ENCODE measurements at places on chromosomes 13 and 19.

GRCh38 chr13:59304596-59304995 lies 859.1 kb downstream of the DIAPH3 start:
- no peak for DNase-seq

- DNase-seq: no peak
Observed at GRCh38 chr13:73665261-73665660, 468.9 kb downstream of the KLF12 start.

GRCh38 chr13:24112791-24113190 lies 47.7 kb upstream of the SPATA13 start:
- DNase-seq: no peak

DNA sequence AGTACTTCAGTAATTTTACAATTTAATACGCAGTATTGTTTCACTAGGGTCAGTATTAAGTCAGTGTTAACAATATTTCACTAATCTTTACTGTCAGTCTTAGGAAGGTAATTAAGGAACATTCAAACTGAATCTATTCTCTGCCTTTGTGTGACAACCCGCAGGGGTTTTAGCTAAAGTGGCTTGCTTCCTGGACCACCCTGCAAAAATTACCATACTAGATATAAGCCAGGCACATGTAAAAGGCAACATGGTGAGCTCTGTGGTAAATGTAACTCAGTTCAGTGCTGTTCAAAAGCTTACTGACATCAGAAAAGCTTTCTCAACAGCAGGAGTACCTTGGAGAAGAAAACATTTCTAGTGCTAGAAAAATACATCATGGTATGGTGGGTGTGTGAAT lies 116.7 kb downstream of the FREM2 start:
- DNase-seq: no peak

DNA sequence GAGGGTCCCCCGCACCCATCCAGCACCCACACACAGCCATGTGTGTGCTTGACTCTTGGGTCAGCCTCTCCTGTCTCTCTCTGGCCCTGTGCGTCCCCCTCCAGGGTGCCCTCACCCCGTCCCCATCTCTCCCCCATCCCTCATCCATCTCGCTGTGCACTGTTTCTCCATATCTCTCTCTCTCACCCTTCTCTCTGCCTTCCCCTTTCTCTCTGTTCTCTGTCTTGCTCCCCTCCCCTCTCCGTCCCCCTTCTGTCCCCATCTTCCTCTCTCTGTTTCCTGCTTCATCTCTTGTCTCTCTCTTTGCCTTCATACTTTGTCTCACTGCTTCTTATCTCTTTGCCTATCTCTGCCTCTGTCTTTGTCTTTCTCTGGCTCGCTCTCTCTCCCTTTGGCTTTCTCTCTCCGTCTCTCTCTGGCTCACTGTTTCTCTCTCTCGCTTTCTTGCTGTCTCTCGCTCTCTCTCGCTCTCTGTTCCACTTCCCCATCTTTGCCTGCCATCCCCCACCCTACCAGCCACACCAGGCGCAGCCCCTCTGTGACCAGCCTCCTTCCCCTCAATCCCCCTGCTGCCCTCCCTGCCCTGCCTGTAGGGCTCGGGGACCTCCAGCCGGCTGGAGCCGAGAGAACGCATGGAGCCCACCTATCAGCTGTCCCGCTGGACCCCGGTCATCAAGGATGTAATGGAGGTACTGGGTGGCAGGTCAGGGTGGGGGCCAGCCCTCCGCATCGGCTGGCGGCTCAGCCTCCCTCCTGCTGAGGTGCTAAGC lies 8.9 kb downstream of the STXBP2 start:
- no peak for DNase-seq

- DNase-seq: peak; percentile 6
Observed at GRCh38 chr13:94548821-94549231, 47.1 kb downstream of the TGDS start.

- no peak for DNase-seq
Observed at GRCh38 chr13:41236369-41236768, 27.0 kb downstream of the MTRF1 start.

- DNase-seq: no peak
Observed at GRCh38 chr13:47288546-47288945, 391.7 kb upstream of the HTR2A start.

- DNase-seq: no peak
Observed at GRCh38 chr19:14085309-14085995, at the start of gene C19orf67. C19orf67 (minus strand) TSS chr19:14085783; CDS start chr19:14085627, 156 bp downstream.

- DNase-seq: no peak
Observed at GRCh38 chr13:59445812-59446211, 717.9 kb downstream of the DIAPH3 start.

- DNase-seq: peak; percentile 54
Observed at GRCh38 chr13:75749407-75749806, 113.3 kb downstream of the LMO7 start.

GRCh38 chr13:66207610-66208009 lies 1022.5 kb downstream of the PCDH9 start:
- no peak for DNase-seq

DNA sequence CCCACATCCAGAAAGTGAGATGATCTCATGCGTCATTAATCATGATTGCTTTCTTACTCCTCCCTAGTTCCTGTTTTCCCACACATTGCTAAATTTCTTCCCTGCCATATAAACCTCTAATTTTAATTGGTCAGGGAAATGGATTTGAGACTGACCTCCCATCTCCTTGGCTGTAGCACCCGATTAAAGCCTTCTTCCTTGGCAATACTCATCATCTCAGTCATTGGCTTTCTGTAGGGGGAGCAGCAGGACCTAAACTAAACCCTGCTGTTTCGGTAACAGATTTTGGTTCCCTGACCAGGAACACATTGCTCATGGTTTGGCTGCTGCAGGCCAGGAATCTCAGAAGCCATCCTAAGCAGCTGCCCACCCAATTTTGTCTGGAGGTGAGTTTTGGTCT lies 61.7 kb downstream of the SPRYD7 start:
- no peak for DNase-seq

- DNase-seq: no peak
Observed at GRCh38 chr13:25840261-25840660, 211.6 kb downstream of the SHISA2 start.

DNA sequence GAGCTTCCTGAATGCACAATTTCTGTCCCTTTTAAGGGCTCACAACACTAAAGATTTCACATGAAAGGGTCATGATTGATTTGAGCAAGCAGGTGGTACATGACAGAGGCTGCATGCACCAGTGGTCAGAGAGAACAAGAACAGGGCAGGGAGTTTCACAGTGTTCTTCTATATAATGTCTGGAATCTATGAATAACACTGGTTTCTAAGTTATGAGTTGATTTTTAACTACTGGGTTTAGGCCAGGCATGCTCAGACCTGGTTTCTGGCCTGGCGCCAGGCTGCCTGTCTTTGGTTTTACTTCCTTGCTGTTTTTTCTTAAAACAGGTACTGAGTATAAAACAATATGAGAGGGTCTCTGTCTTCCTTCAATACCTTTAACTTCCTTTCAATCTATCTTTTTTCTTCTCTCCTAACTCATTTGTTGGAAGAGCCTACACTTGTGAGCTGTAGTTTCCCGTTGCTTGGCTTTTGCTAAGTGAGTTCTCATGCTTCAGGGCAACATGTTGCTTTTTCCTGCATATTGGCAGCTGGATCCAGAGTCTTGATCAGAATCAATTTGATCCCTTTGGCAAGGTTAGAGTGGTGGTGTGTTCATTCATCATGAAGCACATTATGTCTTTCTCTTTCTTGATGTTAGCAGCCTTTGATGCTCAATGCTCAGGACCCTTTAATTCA lies 38.5 kb upstream of the FGF14 start:
- no peak for DNase-seq

- no peak for DNase-seq
Observed at GRCh38 chr13:39900106-39900750, 244.8 kb downstream of the COG6 start.

- no peak for DNase-seq
Observed at GRCh38 chr13:77460195-77460594, 75.3 kb upstream of the SCEL start.

GRCh38 chr19:49129238-49129583 lies 9.9 kb downstream of the PPFIA3 start:
- no peak for DNase-seq

GRCh38 chr13:92994056-92994455 lies 232.6 kb upstream of the GPC6 start:
- peak; percentile 24 for DNase-seq

DNA sequence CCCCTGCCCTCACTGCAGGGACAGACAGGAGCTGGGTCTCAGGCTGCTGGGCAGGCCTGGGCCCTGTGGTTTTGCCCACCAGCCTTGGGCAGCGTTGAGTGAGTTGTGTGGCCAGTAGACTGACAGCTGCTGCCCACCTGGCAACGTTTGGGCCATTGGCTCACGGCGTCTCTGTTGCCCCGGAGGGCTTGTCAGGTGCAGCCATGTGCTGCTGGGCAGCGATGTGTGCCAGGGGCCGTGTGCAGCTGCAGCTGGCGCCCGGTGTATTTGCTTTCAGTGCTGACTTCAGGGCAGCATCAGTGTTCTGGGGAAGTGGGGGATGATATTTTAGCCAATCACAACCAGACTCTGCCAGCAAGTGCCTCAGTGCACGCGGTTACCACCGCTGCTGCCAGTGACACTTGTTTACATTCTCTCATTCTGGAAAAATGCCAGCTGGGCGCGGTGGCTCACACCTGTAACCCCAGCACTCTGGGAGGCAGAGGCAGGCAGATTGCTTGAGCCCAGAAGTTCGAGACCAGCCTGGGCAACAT lies 10.6 kb downstream of the FZR1 start:
- no peak for DNase-seq

GRCh38 chr19:35327642-35328041 lies 1.3 kb upstream of the CD22 start:
- no peak for DNase-seq

GRCh38 chr13:22103046-22104027 lies 432.5 kb downstream of the FGF9 start:
- no peak for DNase-seq

GRCh38 chr13:20272588-20273171 lies 40.6 kb upstream of the GJB6 start:
- DNase-seq: no peak

DNA sequence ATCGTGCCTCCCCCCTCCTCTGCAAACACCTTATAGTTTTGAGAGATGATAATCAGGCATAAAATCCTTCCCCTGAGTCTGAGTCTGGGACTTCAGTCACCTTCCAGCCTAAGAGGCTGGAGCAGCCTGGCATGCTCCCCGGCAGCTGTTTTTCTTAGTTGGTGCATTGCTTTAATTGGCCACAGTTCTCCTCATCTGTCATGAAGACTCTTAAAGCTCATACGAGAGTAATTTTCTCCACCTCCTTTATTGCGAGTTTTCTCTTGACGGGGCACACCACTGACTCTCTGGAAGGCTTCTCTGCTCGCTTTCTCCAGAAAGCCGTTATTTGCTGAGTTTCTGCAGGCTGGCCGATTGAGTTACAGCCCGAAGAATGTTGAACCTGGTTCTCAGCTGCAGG lies 310.5 kb downstream of the ATP8A2 start:
- DNase-seq: no peak

- DNase-seq: no peak
Observed at GRCh38 chr13:50531917-50532899, 311.3 kb downstream of the DLEU7 start.

GRCh38 chr19:58562122-58563033 lies 4.0 kb upstream of the UBE2M start:
- DNase-seq: no peak

GRCh38 chr19:55491546-55492360 lies 3.5 kb downstream of the SSC5D start:
- DNase-seq: no peak

DNA sequence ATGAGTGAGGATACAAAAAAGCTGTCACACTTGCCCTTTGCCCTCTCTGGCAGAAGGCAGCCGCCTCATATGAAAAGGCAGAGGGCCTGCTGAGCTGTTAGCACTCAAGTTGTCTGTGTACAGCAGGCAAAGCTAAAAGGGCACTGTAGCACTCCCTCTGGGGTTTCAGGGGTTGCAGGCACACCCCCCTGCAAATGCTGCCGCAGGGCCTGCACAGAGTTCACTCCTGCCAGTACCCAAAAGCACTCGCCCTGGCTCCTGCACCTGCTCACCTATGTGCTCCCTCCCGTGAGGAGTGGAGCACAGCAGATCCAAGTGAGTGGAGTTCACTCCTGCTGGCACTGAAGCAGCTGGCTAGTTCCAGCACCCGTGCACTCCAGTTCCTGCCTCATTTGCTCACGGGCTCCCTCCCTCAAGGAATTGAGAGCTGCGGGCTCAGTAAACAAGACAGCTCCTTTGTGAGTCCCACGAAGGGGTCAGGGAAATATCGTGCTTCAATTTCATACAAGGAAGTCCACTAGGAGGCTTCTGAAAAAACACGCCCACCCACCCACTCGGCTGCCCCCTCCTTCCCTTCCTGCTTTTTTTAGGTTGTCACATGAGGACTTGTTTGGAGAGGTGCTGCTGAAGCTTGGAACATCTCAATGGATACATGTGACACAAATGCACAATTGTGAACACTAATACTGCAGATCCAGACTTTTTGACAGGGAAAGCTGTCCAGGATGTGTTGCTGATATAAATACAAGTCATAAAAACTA lies 9.9 kb upstream of the RCBTB2 start:
- DNase-seq: no peak

- no peak for DNase-seq
Observed at GRCh38 chr13:38998739-38999138, 8.1 kb upstream of the STOML3 start.

DNA sequence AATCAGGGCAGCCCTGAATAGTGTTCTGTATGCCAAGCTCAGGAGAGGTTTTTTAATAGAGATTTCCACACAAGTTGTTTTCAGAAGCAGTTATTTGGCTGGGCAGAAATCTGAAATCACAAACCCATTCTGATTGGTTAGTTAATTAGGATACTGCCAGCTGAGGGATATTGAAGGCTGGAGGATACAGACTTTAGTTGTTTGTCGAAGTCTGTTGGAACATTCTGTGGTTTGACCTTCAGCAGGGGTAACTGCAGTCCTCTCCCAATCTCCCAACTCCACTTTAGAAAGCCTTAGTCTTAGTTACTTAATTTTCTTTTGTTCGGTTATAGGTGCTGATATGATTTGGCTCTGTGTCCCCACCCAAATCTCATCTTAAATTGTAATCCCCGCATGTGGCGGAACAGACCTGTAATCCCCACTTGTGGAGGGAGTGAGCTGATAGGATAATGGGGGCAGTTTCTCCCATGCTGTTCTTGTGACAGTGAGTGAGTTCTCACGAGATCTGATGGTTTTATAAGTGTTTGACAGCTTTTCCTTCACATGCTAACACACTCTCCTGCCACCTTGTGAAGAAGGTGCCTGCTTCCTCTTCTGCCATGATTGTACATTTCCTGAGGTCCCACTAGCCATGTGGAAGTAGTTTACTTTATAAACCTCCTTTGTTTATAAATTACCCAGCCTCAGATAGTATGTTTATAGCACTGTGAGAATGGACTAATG lies 169.2 kb downstream of the GPC5 start:
- DNase-seq: no peak
